ENCODE measurements at places on chromosomes 11 and 22.

DNA sequence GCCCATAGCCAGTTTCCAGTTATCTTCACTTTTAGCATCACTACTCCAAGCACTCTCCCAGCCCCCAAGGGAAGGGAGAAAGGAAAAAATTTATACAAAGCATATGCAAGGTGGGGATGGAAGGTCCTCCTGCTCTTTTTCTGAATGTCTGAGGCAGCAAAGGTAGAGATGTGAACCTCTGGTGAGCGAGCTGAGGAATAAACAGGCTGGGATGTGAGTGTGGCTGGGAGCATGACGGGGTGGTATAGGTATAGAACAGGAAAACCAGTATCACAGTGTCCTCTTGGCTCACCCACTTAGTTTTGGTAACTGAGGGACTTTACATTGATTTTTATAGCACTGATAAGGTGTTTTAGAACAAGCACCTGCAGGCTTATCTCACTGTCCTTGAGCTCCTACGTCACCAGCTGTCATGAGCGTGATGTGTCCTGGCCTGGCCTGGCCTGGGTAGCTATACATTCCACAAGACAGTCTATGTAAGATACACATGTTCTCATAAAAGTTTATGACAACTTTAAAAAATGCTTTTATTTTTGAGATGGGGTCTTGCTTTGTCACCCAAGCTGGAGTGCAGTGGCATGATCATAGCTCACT lies 10.3 kb upstream of the POLD3 start:
- DNase-seq, result no peak

DNA sequence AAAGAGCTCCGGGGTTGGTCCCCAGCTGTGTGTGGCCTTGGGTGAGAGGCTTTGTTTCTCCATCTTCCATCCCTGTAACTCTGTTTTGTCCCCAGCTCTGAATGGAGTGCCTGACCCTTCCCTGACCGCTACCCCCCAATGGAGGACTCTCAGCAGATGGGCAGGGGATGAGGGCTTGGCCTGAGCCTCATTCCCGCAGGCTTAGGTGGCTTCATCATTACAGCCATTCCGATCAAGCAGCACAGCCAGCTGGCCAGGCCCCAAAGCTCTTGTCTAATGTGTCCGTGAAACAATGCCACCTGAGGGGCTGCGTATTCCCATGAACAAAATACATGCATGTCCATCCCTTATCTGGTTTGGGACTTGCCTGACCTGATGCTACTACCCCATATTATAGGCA lies 3.9 kb upstream of the CDC42EP2 start:
- no peak for DNase-seq

DNA sequence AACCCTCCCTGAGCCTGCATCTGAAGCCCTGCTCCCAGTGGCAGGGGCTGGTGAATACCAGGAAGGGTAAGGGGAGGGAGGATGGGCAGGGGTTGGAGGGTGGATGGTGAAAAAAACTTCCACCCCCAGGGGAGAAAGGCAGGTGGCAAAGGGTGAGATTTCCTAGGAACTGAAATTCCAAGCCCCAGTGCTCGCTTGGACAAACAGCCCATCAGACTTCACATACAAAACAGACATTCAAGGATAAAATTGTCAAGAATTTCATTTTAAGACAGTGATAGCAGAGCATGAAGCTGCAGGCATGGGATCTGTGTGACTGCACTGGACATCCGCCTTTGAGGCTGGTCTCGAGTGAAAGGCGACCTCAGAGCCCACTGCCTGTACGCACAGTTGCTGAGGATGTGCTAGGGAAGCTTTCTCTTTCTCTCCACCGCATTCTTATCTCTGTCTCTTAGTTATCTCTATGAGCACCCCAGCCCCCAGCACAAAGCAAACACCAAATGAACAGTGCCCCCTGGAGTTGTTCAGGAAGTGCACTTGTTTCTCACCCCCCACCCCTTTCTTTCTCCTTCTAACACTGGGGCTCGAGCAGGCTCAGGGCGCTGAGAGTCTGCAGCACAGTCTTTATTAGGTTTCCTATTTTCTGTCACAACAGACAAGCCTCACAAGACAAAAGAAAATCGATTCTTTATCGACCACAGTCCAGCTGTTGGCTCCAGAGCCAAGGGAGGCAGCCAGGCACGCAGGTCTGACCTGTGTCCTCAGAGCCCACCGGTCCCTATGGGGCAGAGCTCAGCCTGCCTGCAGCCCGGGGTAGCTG lies 237.3 kb upstream of the NCAM1 start:
- no peak for DNase-seq

- DNase-seq, result no peak
Measured at GRCh38 chr11:12603143-12604088, 70.8 kb upstream of the TEAD1 start.

DNA sequence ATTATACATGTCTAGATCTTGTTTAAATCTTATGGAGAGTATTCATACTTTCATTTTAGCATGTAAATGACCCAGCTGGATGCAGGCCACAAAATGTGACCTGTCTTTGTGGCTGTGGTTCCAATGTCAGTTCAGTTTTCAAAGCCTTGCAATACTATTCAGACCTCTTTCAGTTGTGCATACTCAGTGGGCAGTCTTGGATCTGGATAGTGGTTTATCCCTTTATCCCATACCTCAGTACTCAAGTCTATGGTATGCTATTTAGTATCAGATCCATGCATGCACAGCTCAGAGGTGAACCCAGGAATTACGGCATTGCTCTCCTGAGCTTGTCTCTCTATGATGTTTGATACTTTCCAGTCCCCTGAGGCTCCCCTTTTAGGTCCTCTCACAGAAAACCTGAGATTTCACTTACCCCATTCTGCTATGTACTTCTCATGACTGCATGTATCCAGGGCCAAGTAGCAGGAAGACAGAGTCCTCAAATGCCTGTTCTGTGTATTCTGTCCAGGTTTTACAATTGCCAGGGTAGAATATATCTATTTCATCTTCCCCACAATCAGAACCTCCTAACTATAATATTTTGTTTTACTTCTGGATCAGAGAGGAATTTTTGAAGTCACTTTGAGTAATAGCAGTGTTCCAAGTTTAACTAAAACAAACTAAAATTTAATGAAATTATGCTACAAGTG lies 6.9 kb upstream of the P4HA3 start:
- no peak for DNase-seq

- no peak for DNase-seq
Measured at GRCh38 chr11:57457643-57458023, 2.7 kb upstream of the RTN4RL2 start.

DNA sequence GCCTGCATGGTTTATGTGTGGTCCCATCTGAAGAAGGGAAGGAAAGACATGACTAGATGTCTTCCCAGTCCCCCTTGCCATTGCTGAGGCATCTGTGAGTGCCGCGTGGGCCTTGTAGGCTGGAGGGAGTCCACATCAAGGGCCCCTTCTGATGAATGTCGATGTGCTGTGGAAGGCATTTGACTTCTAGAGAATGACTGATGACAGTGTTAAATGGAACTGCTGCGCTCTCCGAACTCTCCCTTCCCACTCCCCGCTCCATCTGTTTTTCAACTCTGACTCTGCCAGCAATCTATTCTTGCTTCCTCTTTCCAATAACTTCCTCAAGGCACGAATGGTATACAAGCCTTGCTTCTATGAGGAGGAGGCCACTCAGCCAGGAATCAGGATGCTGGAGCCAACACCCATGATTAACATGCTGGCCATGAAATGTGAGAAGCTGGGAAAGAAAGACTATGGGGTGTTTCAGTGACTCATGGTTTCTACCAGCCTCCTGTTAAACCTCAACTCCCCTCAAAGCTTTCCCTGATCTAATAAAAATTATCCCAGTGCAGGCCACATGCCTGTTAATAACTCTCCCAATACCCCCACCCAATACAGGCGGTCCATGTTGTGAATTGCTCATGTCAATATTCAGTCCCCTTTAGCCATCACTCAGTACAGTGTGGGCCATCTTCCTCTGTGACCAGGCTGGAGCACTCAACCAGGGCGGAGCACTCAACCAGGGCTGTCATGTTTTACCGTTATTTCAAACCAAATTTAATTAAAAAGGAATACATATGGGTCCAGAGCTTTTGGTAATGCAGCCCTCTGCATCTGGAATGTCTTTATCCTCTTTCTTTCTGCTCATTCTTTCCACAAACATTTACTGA lies 46.4 kb upstream of the TBCEL start:
- no peak for DNase-seq

DNA sequence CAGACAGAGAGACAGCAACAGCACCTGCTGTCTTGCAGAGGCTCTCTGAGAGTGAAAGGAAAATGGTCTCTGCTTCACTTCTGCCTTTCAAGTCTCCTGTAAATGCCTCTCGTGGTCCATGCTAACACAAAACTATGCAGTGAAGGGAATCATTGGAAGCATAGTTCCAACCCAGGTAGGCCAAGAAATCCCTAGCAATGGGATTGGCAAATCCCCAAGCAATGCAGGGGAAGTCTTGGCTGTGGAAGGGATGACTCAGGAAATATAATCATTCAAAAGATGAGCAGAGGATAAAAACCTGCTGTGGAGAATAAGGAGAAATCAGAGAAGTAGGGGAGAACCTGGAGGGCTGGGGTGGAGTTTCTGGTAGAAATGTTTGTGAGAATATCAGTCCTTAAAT lies 216.1 kb upstream of the ZBED5 start:
- no peak for DNase-seq

GRCh38 chr11:61684870-61685616 lies 4.9 kb downstream of the DAGLA start:
- DNase-seq, result no peak

- DNase-seq, result no peak
Measured at GRCh38 chr11:8049084-8049483, 31.9 kb upstream of the TUB start.

- no peak for DNase-seq
Measured at GRCh38 chr11:125091247-125091876, 20.1 kb downstream of the TMEM218 start.

GRCh38 chr11:110828086-110828485 lies 115.8 kb upstream of the ARHGAP20 start:
- DNase-seq, result no peak

- DNase-seq, result no peak
Measured at GRCh38 chr11:57072640-57073039, 83.9 kb downstream of the OR5AK2 start.

- DNase-seq, result peak; percentile 82
Measured at GRCh38 chr11:114159802-114160632, 100.5 kb downstream of the ZBTB16 start.

DNA sequence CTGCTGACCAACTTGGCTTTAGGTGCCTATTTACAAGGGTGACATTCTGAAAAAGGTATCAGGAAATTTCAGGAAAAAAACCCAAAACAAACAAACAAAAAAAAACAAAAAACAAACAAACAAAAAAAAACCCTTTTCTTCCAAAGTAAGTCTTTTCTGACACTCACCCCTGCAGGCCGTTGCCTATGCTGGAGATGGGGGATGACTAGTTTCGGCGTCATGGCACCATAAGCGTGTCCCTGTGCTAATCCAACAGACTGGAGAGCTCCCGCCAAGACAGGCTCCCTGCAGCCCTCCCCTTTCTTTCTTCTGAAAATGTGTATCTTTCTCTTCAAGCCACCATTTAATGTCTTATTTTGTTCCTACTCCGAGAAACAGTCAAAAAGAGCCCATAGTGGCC lies 13.7 kb downstream of the VSIG10L2 start:
- no peak for DNase-seq

DNA sequence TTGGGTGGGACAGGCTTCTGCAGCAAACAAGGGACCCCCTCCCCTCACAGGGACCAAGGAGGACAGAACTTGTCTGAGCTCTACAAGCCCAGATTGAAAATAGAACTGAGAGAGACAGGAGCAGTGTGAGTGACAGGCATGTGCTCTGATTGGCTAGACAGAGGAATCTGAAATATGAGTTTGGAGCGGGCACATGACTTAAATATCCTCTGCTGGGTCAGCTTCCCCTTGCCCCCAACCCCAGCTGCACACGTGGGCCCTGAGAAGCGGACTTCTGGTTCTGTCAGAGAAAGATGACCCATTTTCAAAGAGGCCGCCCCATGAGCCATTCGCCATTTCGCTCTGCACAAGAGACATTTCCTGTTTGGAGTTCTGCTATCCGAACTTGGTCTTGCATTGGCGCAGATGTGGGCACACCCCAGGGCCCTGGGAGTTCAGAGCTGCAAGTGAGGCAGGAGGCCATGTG lies 5.3 kb downstream of the TUBA8 start:
- DNase-seq, result no peak

DNA sequence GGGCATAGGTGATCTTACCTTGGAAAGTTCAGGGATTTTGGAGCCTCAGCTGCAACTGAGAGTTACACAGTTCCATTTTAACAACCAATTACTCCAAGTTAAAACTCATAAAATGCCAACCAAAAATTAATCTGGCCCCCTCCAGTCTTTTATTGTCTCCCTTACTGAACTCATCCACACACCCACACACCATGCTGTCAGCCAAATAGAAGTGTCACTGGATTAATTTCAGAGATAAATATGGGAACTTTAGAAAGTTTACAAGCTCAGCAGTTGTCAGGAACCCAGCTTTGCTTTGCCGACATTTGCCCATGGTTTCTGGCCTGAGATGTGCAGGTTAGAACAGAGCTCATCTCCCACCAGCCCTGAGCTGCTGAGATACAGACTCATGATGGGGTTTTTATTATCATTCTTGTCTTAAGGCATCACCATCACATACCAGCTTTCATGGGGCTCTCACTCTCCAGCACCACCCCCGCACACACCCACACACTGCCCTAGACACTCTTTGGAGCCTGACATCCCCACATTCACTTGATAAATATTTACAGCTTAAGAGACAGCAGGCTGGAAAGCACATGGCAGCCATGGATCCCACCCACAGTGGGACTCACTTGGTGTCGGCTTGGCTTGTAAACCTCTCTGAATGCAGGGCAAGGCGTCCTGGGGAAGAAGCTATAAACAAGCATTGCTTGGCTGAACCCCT lies 23.7 kb upstream of the CTR9 start:
- DNase-seq, result no peak

DNA sequence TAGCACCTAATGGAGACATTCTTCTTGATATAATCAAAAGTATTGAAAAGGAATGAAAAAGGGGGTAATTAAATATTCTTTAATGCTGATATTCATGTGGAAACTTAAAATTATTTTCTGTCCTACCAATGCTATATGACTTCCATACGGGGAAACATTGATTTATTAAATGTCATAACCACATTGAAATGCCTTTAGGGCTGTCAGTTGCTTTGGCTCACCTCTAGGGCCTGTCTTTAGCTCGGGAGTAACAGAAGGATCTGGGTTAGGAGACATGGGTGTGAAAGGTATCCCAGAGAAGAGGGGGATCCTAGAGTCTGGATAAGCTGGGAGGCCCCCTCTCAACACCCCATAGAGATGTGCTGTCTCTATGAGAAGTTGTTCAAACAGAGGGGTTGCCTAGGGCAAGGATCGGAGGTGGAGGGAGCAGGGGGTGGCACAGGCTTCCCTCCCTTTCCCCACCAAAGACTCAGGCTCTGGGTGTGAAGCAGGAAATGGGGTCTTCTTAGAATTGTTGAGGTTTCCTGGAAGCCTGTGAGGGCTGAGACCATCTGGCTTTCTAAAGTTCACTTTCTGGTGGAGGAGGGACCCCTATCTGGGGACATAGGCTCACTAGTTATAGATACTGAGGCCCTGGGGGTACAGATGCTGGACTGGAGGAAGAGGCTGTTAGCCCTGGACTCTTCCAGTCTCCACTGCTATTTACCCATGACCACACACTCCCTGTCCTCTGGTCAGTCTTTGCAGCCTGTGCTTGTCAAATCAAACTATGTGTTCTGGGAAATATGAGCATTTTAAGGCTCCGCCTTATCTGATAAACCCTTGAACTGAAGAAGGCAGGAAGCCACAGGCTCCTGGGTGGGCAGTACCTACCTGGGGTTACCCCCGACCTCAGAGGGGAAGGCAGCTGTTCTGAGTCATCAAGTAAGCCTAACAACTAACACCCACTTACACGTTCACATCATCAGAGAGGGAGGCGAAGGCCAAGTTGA lies 55.8 kb upstream of the RRAS2 start:
- DNase-seq, result peak; percentile 63
